ENCODE measurements at places on chromosomes 1 and 21.

- DNase-seq = no peak
Observed at GRCh38 chr21:15742052-15742670, 12.4 kb downstream of the USP25 start.

- no peak for DNase-seq
Observed at GRCh38 chr1:48701445-48701844, 75.2 kb downstream of the BEND5 start.

- no peak for DNase-seq
Observed at GRCh38 chr1:156594190-156594589, 2.6 kb downstream of the NAXE start.

GRCh38 chr1:198117267-198117666, 39.5 kb upstream of the NEK7 start:
- no peak for DNase-seq

- DNase-seq = no peak
Observed at GRCh38 chr1:55472784-55473183, 257.6 kb upstream of the USP24 start.

GRCh38 chr21:46218906-46219590, 9.5 kb downstream of the LSS start:
- no peak for DNase-seq

DNA sequence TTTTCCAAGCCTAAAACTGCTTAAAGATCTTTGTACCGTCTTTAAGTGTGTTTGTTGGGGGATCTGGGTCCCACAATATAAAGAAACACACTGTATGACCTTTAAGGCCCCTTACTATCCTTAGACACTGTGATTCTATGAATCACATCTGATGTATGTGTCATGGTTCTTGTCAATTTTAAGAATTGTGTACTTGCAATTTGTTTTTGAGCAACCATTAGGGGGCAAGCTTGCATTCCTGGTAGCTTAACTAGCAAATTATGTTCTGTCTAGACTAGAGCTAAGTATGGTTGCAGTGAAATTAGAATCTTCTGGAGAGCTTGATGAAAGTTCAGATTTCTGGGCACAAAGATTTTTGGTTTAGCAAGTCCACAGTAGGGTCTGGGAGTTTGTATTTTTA, 219.5 kb downstream of the TPR start:
- no peak for DNase-seq

DNA sequence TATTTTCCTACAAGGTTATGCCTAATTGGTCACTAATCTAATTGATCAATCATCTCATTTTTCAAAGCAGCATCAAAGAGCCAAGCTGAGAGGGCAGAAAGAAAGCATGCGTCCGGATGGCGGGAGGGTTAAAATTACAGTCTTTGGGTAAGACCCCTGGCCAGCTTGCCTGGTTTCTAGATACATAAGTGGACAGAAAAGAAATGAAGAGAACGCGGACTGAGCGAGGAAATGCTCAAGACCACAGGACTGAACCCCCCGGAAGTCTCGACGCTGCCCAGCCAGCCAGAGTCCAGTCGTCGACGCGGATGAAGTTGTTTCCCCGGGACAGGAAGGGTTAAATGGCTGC, 297.2 kb downstream of the OMA1 start:
- no peak for DNase-seq

GRCh38 chr1:116228511-116228910, 117.3 kb downstream of the MAB21L3 start:
- no peak for DNase-seq
